ENCODE measurements at places on chromosomes 1 and 21. TPM values are rescaled to one million over a fixed set of nuclear protein-coding genes. Genes with fewer than 3 reads are reported as not detected.
A peak's percentile ranks its signal among the peaks of the same experiment; 100 is the strongest.

The CFHR1 gene
- total RNA-seq: not detected

The CAPN8 gene
- 1.1 TPM for total RNA-seq

The LCE6A gene
- not detected for total RNA-seq

The NEXN gene
- total RNA-seq: 1.1 TPM

DNA sequence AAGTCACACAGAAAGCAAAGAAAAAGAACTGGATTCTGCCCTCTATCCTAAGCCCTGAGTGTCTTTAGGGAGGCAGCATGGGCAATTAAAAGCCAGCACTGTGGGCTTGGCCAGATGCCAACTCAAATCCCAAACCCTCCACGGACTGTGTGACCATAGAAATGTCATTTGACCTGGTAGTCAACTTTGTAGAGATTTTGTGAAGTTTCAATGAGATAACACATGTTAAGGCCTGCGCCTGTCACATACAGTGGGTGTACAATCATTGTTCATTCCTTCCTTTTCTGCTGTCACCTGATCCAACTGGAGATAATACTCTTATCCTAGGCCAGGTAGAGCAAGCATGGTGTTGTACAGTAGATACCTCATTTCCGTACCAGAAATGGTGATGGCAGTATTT lies 54.2 kb downstream of the TMEM53 start:
- no peaks in the 10 kb centered on the region for H3K4me1 ChIP-seq
- H3K27me3 ChIP-seq: no peaks in the 10 kb centered on the region
- H3K36me3 ChIP-seq: no peaks in the 10 kb centered on the region
- no peak for DNase-seq
- H3K4me3 ChIP-seq: no peak overlapping the region

DNA sequence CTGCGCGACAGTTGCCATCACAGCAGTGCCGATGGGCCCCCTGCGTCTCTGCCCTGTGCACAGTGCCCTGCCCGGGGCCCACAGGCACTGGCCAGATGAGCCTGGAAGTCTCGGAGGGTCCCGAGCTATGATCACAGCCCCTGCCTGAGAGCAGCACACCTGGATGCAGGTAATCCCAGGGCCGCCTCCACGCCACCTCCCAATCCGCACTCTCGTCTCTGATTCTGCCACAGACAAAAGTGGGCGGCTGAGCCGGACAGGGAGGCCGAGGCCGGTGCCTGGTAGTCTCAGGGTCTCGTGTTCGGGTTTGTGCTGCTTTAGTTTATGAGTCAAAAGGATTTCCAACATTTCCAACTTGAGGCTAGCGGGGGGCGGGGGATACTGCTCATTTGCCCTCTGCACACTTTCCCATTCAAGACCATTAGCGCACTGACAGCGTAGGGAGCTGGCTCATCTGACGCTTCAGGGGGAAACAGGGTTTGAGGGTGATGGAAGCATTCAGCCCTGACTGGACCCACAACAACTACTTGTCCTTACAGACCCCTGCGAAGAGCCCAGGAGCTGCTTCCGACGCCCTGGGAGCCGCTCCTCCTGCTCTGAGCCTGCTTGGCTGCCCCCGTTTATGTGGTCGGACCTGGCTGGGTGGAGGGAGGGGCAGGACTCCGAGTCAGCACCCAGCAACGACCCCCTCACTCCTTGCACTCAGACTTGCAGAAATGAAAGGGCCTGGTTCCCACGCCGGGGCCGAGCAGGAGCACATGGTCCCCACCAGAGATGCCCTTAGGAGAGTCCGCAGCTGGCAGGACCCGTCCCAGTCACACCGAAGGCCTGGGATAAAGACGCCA lies 1.8 kb upstream of the TTC34 start:
- H3K27ac ChIP-seq: no peak overlapping the region
- H3K4me1 ChIP-seq: no peaks in the 10 kb centered on the region
- H3K36me3 ChIP-seq: no peaks in the 10 kb centered on the region
- no peak for DNase-seq

DNA sequence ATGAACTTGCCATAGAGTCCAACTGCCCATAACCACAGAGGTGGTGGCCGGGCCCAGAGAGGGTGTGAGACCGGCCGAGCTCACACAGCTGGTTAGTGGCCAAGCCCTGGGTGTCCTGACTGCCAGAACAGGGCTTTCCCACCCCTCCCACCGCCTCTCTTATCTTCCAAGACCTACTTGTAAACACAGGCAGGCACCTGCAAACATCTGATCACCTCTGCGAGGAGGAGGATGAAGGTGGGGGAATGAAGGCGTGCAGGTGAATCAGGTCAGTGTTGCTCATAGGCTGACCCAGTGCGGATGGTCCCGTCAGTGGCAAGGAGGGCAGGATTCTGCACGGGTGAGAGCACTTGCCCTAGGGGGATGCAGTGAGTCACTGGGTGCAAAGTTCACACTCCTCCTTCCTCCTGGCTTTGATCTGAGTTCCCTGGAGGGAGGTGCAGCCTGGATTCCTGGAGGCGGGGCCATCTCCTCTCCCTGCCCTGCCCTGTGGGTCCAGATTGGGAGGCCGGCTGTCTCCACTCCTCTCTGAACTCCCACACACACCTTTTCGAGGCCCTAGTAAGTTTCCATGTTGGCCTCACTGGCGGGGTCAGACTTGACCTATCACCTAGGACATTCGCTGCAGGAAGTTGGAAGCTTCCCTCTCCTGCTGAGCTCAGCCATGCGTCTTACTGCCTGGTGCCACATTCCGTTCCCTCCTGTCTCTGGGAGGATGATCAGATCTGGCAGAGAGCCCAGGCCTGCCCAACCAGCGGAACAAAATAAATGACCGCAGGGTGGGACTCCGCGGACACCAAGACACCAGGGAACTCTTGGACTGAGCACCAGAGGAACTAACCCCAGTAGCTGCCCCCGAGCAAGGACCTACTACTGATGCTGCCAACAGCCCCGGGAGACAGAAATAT lies 7.3 kb downstream of the UQCRHL start:
- no peaks in the 10 kb centered on the region for H3K4me1 ChIP-seq
- no peak overlapping the region for H3K4me3 ChIP-seq
- H3K27me3 ChIP-seq: no peaks in the 10 kb centered on the region
- DNase-seq: no peak

- peak overlapping the region; percentile 78 for H3K27ac ChIP-seq
- H3K4me3 ChIP-seq: peak overlapping the region; percentile 59
- peak; percentile 48 for DNase-seq
Measured at GRCh38 chr1:160682983-160683865, 28.4 kb downstream of the CD48 start.

All from CD4-positive, CD25-positive, alpha-beta regulatory T cell (primary cell).